ENCODE measurements at places on chromosomes 5 and 9.

DNA sequence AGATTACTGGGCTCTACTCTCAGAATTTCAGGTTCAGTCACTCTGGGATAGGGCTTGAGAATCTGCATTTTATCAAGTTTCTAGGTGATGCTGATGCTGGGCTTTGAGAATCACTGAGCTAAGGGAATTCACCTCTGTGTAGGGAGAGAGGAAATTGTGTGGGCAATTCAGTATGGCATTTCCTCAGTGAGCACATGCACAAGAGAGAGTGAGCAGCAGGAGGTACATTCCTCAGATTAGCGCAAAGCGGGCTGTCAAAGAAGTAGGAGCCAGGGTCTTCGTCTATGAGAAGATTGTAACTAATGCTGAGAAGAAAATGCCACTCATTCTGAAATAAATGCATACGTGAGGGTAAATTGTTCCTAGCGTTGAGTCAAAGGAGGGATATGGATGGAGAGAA, 175.9 kb downstream of the KIF4B start:
- no peak for DNase-seq

DNA sequence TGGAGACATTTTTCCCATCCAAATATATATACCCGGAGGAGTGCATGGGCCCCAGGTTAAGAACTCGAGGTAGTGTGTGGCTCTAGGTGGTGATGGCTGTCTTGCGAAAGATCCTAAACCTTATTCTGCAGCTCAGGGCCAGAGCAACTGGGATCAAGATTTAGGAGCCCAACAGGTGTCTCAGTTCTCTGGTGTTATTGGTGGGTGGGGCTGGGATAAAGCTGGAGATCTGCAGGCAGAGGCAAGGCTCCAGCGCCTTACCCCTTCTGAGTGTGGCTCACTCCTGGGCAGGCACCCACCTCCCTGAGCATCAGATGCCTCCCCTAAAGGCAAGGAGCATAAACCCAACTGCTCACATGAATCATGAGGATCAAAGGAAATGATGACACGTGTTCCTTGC, 11.2 kb downstream of the UBE2QL1 start:
- no peak for DNase-seq

DNA sequence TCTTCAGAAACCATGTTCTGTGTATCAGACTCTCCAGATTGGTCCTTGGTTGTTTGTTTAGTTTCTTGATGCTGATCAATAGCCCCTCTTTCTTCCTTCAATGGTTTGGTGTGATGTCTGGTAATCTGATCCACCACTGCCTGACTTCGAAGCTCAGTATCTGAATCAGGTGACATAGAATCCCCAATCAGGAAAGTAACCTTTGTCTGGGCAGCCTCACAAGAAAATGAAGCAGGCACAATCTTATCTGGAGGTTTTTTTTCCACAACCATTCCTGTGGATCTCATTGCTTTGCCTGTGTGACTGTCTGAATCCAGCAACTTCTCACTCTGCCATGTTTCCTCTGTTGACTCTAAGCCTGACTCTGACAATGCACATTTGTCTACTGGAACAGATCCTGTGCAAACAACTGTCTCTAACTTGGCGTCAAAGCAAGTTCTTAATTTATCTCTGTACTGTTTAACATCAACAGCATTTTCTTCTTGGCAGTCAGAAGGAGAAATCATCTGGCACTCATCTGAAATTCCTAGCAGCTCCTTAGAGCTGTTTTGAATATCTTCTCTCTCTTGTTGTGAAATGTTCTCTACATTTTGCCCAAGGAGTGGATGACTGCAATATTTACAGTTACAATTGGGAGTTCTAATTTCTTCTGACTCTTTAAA, 37.1 kb upstream of the RAPGEF6 start:
- no peak for DNase-seq

DNA sequence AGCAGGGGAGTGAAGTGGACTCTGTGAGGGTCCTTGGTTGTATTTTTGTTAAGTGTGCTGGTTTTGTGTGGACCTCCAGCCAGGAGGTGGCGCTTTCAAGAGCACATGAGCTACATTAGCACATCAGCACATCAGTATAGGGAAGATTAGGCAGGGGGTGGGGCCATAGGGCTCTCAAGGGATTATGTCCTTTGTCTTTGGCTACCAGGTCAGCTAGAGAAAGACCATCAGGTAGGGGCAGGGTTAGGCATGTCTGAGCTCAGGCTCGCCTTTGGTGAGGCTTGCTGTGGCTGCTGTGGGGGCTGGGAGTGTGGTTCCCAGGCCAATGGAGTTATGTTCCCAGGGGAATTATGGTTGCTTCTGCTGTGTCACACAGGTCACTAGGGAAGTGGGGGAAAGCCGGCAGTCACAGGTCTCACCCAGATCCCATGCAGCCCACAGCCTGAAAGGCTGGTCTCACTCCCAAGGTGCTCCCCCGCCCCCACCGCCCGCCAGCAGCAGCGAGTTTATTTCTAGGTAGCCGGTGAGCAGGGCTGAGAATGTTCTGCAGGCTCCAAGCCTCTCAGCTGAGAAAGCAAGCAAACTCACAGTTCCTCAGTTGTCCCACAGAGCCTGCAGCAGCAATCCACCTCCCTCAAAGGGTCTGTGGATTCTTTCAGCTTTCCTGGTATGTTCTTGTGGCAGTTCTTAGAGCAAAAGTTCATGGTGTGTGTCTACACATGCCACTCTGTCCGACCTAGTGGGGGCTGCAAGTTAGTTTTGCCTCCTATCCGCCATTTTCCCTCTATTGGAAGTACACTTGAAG, 13.7 kb downstream of the OR1J1 start:
- no peak for DNase-seq
